ENCODE measurements at places on chromosomes 6 and 20.
A peak's percentile ranks its signal among the peaks of the same experiment; 100 is the strongest.

GRCh38 chr6:32975886-32976285, 7.5 kb downstream of the BRD2 start:
- DNase-seq, result no peak

DNA sequence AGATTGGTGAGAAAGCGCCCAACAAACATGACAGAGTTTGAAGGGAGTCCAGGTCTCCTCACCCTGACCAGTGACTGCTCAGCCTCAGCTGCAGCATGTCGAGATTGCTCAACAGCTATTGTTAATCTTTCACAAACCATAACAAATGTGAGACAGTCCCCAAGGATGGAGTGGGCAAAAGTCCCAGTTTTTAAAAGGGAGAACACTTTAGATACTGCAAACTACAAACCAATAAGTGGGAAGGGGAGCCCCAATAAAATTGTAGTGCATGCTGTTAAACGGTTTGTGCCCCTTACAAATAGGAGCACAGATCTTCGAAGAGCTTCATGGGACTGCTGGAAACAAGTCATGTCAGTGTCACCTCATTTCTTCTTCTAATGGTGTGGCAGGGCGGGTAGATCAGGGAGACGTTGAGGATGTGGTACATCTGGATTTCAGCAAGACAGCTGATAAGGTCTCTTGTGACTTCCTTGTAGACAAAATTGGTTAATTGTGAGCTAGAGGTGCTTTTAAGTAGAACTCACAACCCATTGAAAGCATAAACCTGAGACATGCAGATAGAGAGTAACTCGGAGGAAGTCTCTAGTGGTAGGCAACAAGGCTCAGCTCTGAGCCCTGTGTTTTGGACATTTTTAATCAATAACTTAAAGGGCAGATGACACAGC, 134.0 kb upstream of the ARMC2 start:
- DNase-seq, result no peak

DNA sequence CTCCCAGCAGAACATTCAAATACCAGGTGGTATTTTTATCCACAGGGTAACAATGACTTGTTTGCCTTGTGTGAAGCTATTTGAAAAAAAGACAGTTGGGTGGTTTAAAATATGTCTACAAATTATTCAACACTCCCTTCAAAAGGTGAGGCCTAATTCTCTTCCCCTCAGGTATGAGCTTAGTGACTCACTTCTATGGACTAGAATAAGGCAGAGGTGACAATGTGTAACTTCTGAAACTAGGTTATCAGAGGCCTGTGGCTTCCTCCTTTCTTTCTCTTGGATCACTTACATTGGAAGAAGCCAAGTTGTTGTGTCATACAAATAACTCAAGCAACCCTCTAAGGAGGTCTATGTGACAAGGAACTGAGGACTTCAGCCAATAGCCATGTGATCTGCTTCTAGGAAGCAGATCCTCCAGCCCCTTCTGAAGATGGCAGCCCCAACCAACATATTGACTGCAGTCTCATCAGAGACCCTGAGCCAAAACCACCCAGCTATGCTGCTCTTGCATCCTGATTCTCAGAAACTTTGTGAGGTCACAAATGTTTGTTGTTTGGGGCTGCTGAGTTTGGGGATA, 102.6 kb downstream of the SNAP25 start:
- no peak for DNase-seq

DNA sequence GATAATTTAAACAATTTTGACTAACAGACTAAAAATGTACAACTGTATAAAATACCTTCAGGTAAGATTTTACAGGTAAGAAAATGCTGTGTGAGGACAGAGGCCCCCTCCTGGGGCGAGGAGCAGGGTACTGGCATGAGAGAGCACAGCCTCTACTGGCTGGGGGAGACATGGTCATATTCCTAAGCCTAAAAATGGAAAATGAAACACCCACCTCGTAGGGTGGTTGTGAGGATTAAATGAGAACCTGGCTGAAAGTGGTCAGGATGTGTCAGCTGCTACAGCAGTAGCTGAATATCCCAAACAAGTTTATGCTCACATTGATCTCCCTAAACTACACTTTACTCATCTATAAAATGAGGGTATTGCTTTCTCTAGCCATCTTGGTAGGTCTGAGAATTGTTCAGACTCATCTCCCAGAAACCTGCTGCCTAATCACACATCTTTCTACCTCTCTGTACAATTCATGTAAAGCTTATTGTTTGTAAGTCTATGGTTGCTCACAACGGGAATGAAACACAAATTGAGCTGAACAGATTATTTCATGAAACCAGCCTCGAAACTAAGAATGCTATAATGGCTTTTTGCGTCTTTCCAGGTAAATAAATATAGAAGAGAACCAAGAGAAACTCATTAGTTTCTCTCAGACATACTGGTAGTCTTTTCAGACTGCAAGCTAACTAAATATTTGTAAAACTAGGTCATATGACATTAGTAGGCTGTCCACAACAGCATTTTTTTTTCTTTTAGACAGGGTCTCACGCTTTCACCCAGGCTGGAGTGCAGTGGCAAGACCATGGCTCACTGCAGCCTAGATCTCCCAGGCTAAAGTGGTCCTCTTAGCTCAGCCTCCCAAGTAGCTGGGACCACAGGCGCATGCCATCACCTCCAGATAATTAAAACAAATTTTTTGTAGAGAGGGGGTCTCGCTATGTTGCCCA, 69.6 kb downstream of the POPDC3 start:
- no peak for DNase-seq

- no peak for DNase-seq
Observed at GRCh38 chr6:135018941-135019340, 35.7 kb downstream of the HBS1L start.

DNA sequence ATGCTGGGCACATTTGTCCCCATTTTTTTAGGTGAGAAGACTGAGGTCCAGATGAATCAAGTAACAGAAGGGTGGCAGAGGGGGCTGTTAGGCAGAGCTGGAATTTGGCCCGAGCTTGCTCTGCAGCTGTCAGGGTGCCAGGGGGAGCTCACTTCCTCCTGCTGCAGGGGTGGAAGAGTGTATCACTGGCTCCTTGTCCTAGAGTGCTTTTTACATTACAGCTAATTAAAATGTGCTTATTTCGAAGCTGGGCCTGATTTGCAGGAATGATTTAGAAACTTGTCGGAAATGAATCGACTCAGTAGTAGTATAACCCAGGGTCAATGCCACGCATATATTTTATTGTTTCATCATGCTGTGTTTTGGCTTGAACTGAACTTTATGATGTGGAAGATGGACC, 11.1 kb downstream of the TOX2 start:
- no peak for DNase-seq

- DNase-seq, result no peak
Observed at GRCh38 chr6:44037847-44038542, 89.3 kb downstream of the MRPL14 start.

- no peak for DNase-seq
Observed at GRCh38 chr6:57313711-57314471, 3.5 kb upstream of the PRIM2 start.

- no peak for DNase-seq
Observed at GRCh38 chr20:18796282-18796833, 17.2 kb upstream of the SCP2D1 start.

DNA sequence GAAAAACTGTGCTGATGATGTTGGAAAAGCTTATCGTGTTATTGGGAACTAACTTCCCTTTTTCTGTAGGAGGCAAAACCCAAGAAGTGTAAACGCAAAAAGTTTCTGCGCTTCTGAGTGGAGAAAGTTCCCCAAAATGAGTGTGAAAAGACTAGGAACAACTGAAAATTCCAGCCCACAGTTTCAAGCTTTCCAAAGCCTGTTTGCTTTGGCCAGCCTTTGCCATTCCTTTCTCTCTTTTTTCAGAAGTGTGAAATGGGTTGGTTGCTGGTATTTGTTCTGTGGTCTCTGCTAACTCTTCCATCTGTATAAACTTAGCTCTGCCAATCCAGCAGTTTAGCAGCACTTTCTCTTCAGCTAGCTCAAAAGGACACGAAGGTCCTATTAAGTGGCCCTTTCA, 491.3 kb downstream of the MAFB start:
- no peak for DNase-seq

DNA sequence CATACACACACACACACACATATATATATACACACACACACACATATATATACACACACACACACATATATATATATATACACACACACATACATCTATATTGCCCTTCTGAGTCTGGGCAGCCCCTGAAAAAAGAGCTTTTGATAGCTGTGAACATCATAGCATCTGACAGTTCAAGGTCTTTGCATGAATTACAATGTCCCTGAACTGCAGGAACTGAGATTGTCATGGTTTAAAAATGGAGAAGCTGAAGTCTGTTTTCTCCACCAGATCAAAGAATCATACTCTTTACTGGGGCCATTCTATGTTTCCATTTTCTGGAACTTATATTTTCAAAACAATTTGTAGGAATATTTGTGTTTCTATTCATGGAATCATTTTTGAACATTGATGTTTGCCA, 189.8 kb downstream of the ZDHHC14 start:
- DNase-seq, result no peak

- no peak for DNase-seq
Observed at GRCh38 chr20:8115436-8115835, 16.6 kb upstream of the PLCB1 start.

DNA sequence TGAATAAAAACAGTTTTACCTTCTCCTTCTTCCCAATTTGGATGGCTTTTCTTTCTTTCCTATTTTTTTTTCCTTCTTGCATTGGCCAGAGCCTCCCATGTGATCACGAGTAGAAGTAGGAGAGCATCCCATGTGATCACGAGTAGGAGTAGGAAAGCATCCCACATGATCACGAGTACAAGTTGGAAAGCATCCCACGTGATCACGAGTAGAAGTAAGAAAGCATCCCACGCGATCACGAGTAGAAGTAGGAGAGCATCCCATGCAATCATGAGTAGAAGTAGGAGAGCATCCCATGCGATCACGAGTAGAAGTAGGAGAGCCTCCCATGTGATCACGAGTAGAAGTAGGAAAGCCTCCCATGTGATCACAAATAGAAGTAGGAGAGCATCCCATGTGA, 218.6 kb downstream of the DLL1 start:
- DNase-seq, result no peak

DNA sequence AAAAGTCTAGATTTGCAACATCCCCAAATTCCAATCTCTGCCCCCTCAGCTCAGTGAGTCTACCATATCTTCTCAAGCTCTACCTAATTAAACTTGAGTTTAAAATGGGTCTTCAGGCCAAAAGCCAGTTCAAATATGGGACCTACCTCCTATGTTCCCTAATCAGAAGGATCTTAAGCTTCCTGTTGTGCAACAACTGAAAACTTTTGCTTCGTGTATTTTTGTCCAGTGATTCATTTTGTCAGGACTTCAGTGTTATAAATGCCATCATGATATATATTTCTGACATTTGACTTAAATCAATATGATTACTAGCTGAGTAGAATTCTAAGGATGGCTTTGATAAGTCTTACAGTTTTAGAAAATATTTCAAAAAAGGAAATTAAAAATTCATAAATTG, 622.6 kb upstream of the PTCHD4 start:
- no peak for DNase-seq

- no peak for DNase-seq
Observed at GRCh38 chr6:124994648-124995047, 32.4 kb downstream of the RNF217 start.

DNA sequence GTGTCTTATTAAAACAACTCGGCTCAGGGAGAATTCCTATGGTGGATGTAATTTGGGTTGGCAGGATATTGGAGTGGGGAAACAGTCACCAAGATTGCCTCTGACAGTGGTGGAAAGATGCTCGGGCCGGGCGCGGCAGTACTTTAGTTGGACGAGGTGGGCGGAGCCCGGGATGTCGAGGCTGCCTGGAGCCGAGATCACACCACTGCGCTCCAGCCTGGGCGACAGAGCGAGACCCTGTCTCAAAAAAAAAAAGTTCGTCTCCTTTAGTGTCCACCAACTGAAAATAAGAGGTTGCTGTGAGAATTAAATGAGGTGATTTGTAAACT, 621 bp downstream of the NOL7 start:
- DNase-seq, result peak; percentile 34

- no peak for DNase-seq
Observed at GRCh38 chr6:23036406-23036983, 467.1 kb downstream of the HDGFL1 start.

DNA sequence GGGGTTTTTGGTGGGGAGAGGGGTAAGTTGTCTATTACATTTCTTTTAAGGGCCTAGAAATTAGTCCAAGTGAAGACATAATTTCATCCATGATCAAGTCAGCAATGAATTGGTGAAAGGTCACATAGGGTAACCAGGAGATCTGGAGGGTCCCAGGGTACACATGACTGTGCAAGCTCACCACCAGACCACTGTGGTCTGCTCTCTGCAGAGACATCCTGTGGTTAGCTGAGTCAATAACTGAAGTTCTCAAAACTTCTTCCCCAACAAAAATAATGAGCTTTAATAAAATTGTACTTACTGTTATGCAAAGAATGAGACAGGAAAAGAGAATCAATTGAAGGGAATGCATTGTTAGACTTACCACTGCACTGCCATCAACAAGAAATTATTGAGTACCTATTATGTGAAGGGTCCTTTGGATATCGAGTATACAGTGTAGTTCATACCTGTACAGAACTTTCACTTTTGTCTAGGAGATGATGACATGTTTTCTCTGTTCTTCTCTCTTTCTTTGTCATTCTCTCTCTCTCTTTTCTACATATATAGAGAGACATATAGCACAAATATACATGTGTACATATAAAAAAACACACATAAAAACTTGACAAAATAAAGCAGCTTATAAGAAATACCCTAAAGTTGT, 209.8 kb downstream of the GJA1 start:
- DNase-seq, result no peak

DNA sequence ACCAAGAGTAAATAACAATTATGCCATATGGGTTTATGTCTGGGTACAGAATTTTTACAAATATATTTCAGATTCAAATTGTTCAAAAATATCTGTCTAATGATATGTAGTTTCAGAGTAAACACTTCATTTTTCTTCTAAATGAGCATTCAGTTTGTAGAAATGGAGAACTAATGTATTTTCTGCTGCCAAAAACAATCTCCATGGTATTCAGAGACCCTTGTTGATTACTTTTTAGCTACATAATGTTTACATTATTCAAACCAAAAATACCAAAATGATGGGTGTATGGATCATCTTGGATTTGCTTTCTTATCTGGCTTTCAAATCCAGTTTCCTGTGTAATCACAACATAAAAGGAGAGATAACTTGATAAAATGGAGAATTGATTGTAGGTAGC, 576.0 kb upstream of the CDH4 start:
- DNase-seq, result no peak

DNA sequence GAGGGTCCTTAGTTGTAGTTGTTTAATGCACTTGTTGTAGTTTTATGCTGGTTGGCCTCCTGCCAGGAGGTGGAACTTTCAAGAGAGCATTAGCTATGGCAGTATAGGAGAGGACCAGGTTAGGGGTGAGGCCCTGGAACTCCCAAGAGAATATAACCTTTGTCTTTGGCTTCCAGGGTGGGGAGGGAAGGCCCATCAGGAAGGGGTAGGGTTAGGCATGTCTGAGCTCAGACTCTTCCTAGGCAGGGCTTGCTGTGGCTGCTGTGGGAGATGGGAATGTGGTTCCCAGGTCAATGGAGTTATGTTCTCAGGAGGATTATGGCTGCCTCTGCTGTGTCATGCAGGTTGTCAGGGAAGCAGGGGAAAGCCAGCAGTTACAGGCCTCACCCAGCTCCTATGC, 20.0 kb upstream of the GABRR1 start:
- DNase-seq, result no peak
